Fibroblast of skin of left quadriceps (primary cell): ENCODE measurements at places on chromosomes 2 and 18.

DNA sequence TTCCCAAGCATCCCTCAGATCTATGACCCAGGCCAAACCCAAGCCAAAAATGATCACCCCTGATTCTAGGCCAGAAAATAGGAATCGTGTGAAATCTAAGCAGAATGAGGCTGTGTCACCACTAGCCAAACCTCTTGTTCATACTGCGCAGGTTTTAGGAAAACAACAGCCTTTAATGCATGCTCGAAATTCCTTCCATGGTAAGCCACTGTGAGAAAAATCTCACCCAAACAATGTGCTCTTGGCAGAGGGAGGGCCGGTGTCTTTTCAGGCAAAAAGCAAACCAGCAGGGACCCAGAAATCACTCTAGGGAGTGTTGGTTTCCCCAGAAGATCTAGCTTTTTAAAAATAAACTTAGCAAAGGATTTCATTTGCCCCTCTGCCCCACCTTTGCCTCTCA, 71.2 kb upstream of the FOSL2 start:
- no peak for DNase-seq

- DNase-seq, result no peak
Measured at GRCh38 chr2:98907966-98908905, 27.8 kb downstream of the CRACDL start.

DNA sequence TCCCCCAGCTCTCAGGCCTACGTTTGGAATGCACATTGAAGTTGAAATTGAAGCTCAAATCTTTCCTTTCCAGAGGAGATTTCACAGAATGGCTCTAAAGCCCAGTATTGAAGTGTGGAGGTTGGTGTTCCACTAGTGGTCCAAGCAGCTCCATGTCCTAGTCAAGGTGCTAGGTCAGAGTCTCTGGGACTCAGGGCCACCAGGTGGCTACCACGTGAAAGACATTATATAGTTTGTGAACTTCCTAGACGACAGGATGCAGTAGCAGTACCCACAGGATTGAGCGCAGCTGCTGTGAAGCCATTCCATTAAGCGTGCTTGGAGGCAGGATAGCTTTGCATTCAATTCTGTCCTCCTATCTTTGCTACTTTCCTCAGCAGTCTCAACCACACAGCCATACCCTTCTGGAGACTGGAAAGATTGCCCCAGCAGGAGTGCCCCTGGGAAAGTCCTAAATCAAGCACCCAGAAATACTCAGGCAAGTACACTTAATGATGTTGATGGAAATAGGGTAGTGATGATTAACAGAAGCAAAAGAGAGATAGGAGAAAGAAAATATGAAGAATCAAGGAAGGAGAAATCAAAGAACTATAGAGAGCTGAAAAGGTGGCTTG, 4.7 kb upstream of the TGFA start:
- no peak for DNase-seq

GRCh38 chr2:107002735-107003134, 116.8 kb upstream of the ST6GAL2 start:
- DNase-seq, result no peak

GRCh38 chr2:238291550-238292281, 3.3 kb upstream of the PER2 start:
- DNase-seq, result no peak

- no peak for DNase-seq
Measured at GRCh38 chr2:62227386-62228075, 31.6 kb downstream of the B3GNT2 start.

- no peak for DNase-seq
Measured at GRCh38 chr2:104443145-104443544, 410.8 kb upstream of the POU3F3 start.

DNA sequence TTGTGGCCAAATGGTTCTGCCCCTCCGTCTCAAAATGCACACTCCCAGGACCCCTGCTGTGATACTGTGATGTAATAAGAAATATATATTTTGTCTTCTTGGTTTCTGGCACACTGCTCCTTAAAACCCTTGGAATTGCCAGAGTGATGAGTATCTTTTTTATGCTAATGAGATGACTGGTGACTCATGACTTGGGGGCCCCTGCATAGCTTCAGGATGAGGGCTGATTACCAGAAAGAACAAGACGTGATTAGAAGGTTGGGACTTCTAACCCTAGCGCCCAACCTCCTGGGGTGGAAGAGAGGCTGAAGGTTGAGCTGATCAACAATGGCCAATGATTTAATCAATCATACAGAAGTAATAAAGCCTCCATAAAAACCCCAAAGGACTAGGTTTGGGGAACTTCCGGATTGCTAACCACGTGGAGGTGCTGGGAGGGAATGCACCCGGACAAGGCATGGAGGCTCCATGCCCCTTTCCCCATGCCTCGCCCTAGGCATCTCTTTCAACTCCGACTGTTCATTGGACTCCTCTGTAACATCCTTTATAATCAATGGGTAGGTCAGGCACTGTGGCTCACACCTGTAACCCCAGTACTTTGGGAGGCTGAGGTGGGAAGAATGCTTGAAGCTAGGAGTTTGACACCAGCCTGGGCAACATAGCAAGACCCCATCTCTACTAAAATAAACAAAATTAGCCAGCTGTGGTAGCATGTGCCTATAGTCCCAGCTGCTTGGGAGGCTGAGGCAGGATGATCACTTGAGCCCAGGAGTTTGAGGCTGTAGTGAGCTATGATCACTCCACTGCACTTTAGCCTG, 89.1 kb downstream of the HS1BP3 start:
- peak; percentile 85 for DNase-seq

- DNase-seq, result no peak
Measured at GRCh38 chr2:135586148-135586547, 54.9 kb downstream of the R3HDM1 start.

- DNase-seq, result no peak
Measured at GRCh38 chr2:174635015-174635593, 37.5 kb upstream of the WIPF1 start.

- DNase-seq, result no peak
Measured at GRCh38 chr2:241320394-241320793, 4.7 kb downstream of the SEPTIN2 start.

- no peak for DNase-seq
Measured at GRCh38 chr2:66691031-66691965, 256.4 kb downstream of the MEIS1 start.

DNA sequence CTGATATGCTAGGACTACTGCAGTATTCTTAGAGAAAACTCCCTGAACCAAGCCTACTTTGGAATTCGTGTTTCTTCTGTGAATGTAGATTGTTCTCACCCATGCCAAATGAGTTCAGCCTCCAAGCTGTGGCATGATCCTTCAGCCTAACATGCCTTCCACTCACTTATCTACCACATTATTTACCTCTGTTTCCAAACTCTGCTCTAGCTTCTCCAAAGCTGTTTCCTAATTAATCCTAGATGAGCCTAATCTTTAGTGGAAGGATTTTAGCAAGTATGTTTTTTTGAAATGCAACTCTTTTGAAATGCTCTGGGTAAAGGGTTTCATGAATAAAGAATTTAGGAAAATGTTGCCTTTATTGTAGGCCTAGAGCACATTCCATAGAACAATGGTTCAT, 152.9 kb upstream of the MMADHC start:
- no peak for DNase-seq

- DNase-seq, result peak; percentile 56
Measured at GRCh38 chr2:69335311-69335710, 51.7 kb downstream of the GFPT1 start.

DNA sequence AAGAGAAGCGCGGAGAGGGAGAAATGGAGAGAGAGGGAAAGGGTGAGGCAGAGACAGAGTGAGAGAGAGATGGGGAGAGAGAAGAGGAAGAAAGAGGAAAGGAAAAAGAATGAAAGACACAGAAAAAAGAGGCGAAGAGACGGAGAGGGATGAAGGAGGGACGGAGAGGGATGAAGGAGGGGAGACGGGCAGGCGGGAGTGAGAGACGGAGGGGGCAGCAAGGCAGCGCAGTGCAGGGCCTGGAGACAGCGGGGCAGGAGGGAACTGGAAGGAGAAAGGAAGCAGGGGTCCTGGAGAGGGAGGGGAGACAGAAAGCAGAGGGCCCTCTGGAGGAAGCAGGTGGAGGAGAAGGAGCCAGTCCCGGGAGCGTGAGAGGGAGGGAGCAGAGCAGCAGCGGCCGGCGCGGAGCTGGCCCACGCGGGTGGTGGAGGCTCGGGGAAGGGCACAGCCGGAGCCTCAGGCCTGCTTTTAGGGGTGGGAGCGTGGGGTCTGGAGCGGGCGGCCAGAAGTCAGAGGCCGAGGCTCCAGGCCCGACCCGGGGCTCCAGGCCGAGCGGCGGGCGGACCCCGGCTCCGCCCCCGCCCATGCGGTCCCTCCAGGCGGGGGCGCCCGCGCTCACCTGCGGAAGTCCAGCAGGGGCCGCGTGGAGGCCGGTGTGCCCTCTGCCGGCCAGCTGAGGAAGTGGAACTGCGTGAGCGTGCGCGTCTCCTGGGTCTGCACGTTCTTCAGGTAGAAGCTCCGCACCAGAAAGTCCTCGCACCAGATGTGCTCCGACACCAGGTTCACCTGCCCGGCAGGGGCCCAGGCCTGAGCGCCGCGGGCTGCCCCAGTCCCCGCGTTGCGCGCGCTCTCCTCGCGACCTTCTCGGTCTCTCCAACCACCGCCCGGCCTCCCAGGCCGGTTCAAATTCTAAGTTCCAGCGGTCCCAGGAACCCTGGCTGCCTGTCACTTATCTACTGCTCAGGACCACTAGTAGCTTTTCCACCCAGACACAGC, 14.5 kb downstream of the PTPRN start:
- peak; percentile 49 for DNase-seq

DNA sequence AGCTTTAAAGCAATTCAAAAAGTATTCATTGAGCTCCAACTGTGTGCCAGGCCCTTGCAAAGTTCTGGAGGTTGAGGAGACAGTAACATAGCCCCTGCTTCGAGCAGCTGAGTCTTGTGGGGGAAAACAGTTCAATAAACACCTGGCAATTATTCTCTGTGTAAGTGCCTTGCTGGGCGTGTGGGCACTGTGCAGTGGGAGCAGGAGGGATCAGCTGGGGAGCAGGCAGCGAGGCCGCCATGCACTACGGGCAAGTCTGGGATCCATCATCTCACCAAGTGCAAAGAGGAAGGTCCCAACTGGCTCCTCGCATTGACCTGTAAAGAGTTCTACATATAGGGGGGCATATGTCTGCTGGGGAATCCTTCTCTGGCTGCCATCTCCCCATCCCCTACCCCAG, 342.2 kb upstream of the HS6ST1 start:
- DNase-seq, result no peak

GRCh38 chr2:637406-637776, 39.8 kb downstream of the TMEM18 start:
- DNase-seq, result no peak

GRCh38 chr2:110114831-110115255, 779 bp downstream of the MALL start:
- DNase-seq, result no peak

DNA sequence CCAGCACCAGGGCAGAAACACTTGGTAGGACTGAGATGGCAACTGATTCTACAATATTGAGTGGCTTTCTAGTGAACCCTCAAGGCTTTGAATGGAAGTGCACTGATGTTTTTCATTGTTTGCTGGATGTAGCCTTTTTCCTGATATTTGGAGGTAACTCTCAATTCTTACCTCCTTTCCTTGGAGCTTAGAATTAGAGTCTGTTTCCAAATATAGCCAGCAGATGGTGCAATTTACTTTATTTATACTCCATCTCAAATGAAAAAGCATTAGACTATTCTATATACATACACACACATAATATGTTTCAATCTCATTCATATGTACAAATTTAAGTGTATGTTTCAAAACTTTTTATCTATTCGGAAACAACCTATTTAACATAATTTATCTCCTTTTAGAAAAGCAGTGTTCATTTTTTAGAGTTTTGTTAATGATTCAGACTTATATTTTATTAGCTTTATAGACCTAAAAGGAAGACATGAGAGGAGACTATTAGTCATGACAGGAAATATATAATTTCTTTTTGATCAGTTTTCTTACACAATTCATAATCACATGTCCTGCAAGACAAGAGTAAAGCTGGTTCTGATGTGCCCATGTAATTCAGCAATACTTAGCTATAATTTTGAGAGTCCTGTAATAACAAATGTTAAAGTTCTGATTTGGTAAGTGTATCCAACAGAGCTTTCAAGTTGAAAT, 124.8 kb downstream of the NUP35 start:
- DNase-seq, result no peak

DNA sequence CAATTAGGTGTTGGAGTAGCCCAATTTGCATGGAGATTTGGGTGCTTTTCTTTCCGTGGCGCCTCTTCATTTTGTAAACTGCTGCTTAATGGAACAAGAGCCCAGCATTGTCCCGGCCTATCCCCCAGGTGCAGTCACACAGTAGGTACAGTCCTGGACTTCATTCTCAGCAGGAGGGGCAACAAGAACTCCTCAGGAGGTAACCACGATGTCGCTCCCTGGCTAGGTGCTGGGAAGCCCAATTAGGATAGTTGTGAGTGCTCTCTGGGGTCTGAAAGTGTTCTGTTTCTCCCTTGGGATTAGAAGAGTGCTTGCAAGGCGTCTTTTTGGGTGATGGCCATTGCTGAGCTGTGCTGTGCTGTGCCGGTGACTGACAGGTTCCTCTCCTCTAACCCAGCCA, 53.8 kb downstream of the CABLES1 start:
- DNase-seq, result no peak
